GM23248 (cell line): ENCODE measurements at places on chromosomes 11 and 22. TPM values are rescaled to one million over a fixed set of nuclear protein-coding genes. Genes with fewer than 3 reads are reported as not detected.
A peak's percentile ranks its signal among the peaks of the same experiment; 100 is the strongest.

Gene SMC1B
- 0.08 TPM in 1 of 2 replicates, not detected in the other for polyA plus RNA-seq

- peak; percentile 87 for DNase-seq
Observed at GRCh38 chr11:101862391-101863233, 52.2 kb upstream of the CEP126 start.

GRCh38 chr11:69440876-69441275 is 40.6 kb upstream of the LINC01488 start:
- DNase-seq, result no peak

- no peak for DNase-seq
Observed at GRCh38 chr11:96474263-96474662, 84.5 kb downstream of the JRKL start.

- peak; percentile 37 for DNase-seq
Observed at GRCh38 chr11:95891423-95892170, 32.3 kb downstream of the MTMR2 start.

- no peak for DNase-seq
Observed at GRCh38 chr11:128757886-128758612, 64.2 kb downstream of the FLI1 start.
